ENCODE measurements at places on chromosomes 11 and 22.

GRCh38 chr11:133388260-133388659 is 144.0 kb downstream of the OPCML start:
- H3K27ac ChIP-seq: no peak overlapping the region
- 0 out of 2 replicates have a peak, but pooled peaks cover 3% of the 10 kb centered on the region for H3K36me3 ChIP-seq
- no peak for DNase-seq
- H3K4me1 ChIP-seq: no peaks in the 10 kb centered on the region

DNA sequence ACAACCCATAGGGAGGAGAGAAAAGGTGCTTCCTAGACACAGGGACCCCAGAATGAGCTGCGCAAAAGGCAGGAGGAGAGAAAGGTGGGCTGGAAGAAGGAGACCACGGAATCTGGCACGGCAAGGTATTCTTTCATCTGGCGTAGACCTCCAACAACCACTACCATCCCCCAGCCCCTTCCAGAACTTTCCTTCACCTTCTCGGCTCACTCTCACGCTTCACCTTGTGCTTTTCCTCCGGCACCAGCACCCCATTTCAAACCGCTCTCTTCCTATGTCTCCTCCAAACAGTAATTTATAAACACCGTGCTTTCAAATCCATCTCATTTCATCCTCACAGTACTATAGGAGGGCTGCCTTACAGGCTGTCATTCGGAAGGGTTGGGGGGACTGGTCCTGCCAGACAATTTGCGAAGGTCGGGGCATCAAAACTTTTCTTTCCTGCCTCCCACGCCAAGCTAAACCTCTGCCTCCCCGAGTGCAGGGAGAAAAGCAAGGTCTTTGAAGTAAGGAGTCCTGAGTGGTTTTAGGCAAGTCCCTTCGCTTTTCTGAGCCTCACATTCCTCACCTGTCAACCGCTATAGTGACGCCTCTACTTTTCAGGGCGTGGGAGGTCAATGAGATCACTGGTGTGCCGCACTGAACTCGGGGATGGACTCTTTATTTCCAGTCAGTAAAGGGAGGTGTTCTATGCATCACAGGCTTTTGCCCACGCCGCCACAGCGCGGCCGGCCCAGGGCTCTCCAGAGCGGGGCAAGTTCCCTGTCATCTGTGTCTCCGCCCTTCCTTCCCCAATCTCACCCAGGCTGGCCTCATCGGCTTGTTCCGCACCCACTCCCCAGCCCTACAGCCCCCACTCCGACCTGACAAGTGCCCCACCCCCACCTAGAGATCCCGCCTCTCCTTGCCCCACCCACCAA is 800 bp downstream of the KCTD21 start:
- H3K27me3 ChIP-seq: no peaks in the 10 kb centered on the region
- H3K36me3 ChIP-seq: peaks cover 21% of the 10 kb centered on the region
- peak; percentile 13 for DNase-seq
- H3K4me3 ChIP-seq: peak overlapping the region; percentile 96
- H3K4me1 ChIP-seq: peaks cover 56% of the 10 kb centered on the region

DNA sequence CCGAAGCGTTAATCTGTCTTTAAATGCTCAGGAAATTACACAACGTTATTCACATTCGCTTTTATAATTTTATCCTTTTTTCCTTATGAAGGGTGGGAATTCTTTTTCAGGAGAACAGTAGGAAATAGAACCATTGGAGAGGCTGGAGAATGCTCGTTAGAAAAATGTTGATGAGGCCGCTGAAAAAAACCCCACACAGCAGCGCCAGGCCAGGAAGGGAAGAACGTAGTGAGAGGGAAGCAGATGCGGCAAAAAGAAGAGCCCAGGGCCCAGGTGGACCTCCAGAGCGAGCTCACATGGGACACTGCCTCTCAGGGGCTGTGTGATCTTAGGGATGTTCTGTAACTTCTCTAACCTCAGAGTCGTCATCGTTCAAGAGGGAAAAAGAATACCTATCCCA is 691.6 kb downstream of the OPCML start:
- H3K27me3 ChIP-seq: no peaks in the 10 kb centered on the region
- no peak overlapping the region for H3K4me3 ChIP-seq
- H3K36me3 ChIP-seq: peaks cover 16% of the 10 kb centered on the region
- H3K27ac ChIP-seq: no peak overlapping the region
- DNase-seq: no peak

DNA sequence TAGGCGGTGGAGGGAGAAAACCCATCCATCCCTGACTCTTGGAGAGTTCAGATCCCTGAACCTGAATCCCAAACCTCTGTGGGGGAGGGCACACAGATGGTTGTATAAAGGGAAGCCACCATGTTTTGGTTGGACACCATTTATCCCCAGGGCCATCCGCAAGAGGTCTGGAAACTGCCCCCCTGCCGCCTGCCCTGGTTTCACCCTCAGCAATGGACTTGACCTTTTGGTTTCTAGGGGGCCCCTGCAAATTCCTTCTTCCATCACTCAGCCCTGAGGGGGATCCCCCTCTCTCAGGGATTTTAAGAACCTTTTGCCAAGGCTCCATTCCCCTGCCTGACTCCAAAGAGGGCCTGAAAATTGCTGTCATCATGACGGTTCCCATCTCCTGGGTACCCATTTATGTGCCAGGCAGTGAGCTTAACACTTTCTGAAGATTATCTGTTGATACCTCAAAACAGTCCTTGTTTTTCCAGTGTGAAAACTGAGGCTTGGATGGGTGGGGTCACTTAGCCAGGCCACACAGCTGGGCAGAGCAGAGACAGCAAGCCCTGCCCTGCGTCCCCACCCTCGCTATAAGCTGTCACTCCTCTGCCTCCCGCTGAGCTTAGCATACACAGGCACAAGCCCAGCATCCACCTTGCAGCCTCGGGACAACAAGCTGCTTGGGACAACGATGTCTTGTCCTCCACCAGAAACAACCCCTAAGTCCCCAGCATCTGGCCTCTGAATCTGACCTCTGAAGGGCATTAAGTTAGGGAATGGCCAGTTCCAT is 33.2 kb upstream of the CRYBB3 start:
- no peaks in the 10 kb centered on the region for H3K4me1 ChIP-seq
- no peaks in the 10 kb centered on the region for H3K27me3 ChIP-seq
- no peak overlapping the region for H3K27ac ChIP-seq
- H3K4me3 ChIP-seq: no peak overlapping the region
- DNase-seq: no peak

- H3K27me3 ChIP-seq: no peaks in the 10 kb centered on the region
- H3K27ac ChIP-seq: peak overlapping the region; percentile 64
- H3K4me3 ChIP-seq: peak overlapping the region; percentile 44
- DNase-seq: peak; percentile 85
Observed at GRCh38 chr11:95147364-95147905, 57.8 kb downstream of the ENDOD1 start.

- H3K27ac ChIP-seq: no peak overlapping the region
- H3K4me1 ChIP-seq: no peaks in the 10 kb centered on the region
- H3K27me3 ChIP-seq: no peaks in the 10 kb centered on the region
- no peak overlapping the region for H3K4me3 ChIP-seq
- peaks cover 11% of the 10 kb centered on the region for H3K36me3 ChIP-seq
- no peak for DNase-seq
Observed at GRCh38 chr22:25039255-25039654, 86.7 kb downstream of the KIAA1671 start.

- DNase-seq: peak; percentile 29
- peak overlapping the region; percentile 31 for H3K4me3 ChIP-seq
- peaks cover 58% of the 10 kb centered on the region for H3K4me1 ChIP-seq
- H3K27ac ChIP-seq: peak overlapping the region; percentile 90
- peaks cover 45% of the 10 kb centered on the region for H3K36me3 ChIP-seq
Observed at GRCh38 chr11:9787260-9787659, 123.4 kb downstream of the SWAP70 start.

GRCh38 chr11:117875382-117876058 is 938 bp downstream of the FXYD6 start:
- no peaks in the 10 kb centered on the region for H3K36me3 ChIP-seq
- peaks cover 71% of the 10 kb centered on the region for H3K27me3 ChIP-seq
- H3K4me1 ChIP-seq: no peaks in the 10 kb centered on the region
- no peak overlapping the region for H3K27ac ChIP-seq
- H3K4me3 ChIP-seq: no peak overlapping the region

DNA sequence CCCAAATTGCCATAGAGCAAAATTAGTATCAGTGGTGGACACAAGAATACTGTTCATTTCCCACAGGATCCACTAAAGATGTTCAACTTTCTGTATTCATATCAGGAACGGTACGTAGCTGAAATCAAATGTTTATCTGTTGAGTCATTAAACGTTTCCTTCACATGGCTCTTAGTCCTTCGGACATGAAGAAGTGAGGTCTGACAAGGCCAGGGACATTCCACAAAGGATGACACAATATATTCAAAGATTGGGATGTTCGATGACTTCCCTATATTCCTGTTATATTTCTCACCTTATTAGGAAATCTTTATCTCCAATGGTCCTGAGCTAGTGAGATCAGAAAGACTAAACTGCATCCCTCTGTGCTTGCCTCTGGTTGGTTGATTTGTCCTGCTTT is 129.0 kb downstream of the ETS1 start:
- peaks cover 76% of the 10 kb centered on the region for H3K4me1 ChIP-seq
- DNase-seq: peak; percentile 78
- H3K27ac ChIP-seq: peak overlapping the region; percentile 78
- peaks cover 8% of the 10 kb centered on the region for H3K27me3 ChIP-seq
- peaks cover 77% of the 10 kb centered on the region for H3K36me3 ChIP-seq
- peak overlapping the region; percentile 44 for H3K4me3 ChIP-seq

DNA sequence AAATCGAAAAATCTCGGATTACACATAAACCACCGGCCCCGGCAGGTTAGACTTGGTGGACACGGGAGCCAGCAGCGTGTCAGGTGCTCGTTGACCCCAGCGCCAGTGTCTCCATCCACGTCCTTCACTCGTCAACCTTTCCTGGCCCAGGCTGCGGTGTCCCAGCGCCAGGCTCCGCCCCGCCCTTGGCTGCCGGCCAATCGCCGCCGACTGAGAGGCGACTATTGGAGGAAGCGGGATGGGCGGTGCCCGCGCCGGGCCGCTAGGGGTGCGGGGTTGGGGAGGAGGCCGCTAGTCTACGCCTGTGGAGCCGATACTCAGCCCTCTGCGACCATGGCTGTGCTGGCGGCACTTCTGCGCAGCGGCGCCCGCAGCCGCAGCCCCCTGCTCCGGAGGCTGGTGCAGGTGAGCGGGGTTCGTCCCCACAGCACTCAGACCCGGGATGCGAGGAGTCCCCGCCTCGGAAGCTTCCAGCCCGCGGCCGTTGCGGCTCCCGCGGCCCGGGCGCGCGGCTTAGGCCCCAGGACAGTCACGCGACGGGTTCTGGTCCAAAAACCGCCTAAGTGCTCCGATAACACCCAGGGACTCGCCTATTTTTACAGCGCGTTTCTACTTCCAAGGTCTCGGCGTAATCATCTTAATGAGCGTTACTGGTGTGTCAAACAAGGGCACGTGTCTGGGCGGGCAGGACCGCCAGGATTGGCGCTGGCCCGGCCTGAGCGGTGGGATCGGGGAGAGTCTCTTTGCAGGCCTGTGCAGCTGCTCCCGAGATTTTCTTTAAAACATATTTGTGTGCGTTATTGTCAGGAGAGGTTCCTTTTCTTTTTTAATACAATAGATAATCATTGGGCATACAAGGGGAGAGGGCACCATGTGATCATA is at the start of gene ACAT1:
Gene ACAT1, plus strand, starts transcription at position 294 of the 882 bp plus-strand sequence. Its CDS starts 40 bp downstream, at position 334.
- no peaks in the 10 kb centered on the region for H3K27me3 ChIP-seq
- H3K36me3 ChIP-seq: peaks cover 19% of the 10 kb centered on the region
- H3K4me3 ChIP-seq: peak within 1 kb of the TSS; percentile 95

- no peaks in the 10 kb centered on the region for H3K36me3 ChIP-seq
- H3K4me1 ChIP-seq: peaks cover 5% of the 10 kb centered on the region
- peaks cover 9% of the 10 kb centered on the region for H3K27me3 ChIP-seq
- H3K4me3 ChIP-seq: no peak overlapping the region
Observed at GRCh38 chr11:62909107-62909894, 11.9 kb downstream of the CHRM1 start.

GRCh38 chr11:27040302-27041115 is at the start of gene BBOX1:
TSS of gene BBOX1 (plus strand) at chr11:27040815. CDS start at chr11:27055431, 14,616 bp downstream.
- H3K4me3 ChIP-seq: no peak within 1 kb of the TSS
- peaks cover 12% of the 10 kb centered on the region for H3K36me3 ChIP-seq
- H3K27me3 ChIP-seq: peaks cover 7% of the 10 kb centered on the region
- peak; percentile 36 for DNase-seq
- H3K4me1 ChIP-seq: peaks cover 15% of the 10 kb centered on the region

GRCh38 chr11:124068601-124069110 is 27.5 kb upstream of the OR10G7 start:
- H3K36me3 ChIP-seq: no peaks in the 10 kb centered on the region
- peaks cover 9% of the 10 kb centered on the region for H3K4me1 ChIP-seq
- H3K4me3 ChIP-seq: no peak overlapping the region
- H3K27me3 ChIP-seq: peaks cover 3% of the 10 kb centered on the region
- DNase-seq: no peak
